Fibroblast of the aortic adventitia (primary cell): ENCODE measurements at places on chromosomes 3 and 15. TPM values are rescaled to one million over a fixed set of nuclear protein-coding genes. Genes with fewer than 3 reads are reported as not detected.

The DUOX1 gene
- total RNA-seq = not detected in 2 replicates

The STRIT1 gene
- not detected in 2 replicates for total RNA-seq

The DPPA2 gene
- not detected in 2 replicates for total RNA-seq

The ABHD5 gene
- total RNA-seq = 15.5 and 27.4 TPM in 2 replicates

The THBS1 gene
- 141 and 353 TPM in 2 replicates for total RNA-seq

The ITIH1 gene
- 1.3 TPM in 1 of 2 replicates, not detected in the other for total RNA-seq

The SLC12A1 gene
- under 0.01 TPM in 1 of 2 replicates, not detected in the other for total RNA-seq

The B2M gene
- total RNA-seq = 2,390 and 3,757 TPM in 2 replicates
